ENCODE measurements at places on chromosomes 3 and 15.

GRCh38 chr15:59339252-59339672, 33.4 kb downstream of the MYO1E start:
- no peak for DNase-seq

GRCh38 chr3:190017521-190018288, 103.0 kb downstream of the P3H2 start:
- DNase-seq, result peak; percentile 61

GRCh38 chr3:106114848-106115247, 246.0 kb upstream of the CBLB start:
- DNase-seq, result no peak

DNA sequence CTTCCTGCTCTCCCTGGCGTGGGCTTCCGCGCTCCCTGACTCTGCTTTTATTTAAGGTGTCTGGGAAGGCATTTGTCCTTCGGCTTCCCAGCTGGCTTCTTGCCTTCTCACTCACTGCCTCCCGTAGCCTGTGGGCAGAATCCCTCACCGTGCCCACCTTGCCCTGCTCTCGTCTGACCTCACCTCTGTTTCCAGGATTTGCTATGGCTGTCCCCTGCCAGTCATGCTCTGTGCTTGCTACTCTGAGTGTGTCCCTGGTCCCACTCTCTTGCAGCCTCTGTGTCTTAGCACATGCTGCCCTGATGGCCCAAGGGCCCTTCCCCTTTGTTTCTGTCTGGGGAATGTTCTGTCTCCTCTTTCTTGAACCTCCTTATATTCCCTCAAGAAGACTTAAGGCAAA, 26.2 kb downstream of the LPP start:
- no peak for DNase-seq

GRCh38 chr15:38316311-38316710, 63.7 kb downstream of the SPRED1 start:
- DNase-seq, result no peak

GRCh38 chr15:40823572-40824343, 4.8 kb downstream of the PPP1R14D start:
- DNase-seq, result no peak

DNA sequence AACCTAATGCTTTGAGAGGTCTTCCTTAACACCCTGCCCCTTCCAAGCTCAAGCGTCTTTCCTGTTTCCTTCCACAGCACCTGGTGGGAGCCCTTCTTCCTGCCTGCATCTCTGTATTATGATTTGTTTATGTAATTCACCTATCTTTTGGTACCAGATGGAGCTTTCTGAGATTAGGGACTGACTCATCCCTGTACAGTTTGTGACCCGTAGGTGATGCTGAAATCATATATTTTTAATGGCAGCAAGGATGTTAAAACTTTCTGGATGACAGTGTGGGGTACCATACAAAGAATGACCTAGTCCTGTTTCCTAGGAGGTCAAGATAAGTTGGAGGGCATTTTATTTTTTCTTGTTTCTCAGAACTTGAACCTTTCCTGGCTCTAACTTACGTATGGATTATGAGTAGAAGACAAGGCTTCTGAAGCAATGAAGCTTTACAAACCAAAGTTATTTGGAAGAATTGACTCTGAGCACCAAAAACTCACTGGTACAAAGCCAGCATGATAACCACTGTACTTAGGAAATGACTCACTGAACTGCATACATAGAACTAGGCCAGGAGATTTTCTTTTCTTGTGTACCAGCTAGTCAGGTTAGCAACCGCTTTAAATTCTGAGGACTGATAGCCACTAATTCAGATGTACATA, 46.6 kb downstream of the HHLA2 start:
- no peak for DNase-seq

DNA sequence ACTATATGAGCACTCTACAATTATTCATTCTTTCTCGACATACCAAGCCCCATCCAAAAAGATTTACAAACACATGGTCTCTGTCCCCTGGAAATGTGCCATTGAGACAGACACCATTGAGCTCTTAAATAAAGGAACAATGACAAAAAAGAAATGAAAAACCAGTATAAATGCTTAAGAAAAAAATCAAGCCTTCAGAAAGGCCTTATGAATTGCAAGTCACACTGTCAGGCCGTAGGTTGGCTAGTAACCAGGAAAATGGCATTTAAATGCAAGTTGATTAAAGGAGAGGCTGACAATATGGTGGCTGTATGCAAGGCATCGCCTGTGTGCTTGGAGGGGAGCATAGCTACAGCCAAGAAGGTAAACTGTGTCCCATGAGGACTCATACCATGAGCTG, 49.7 kb downstream of the SRGAP3 start:
- no peak for DNase-seq

DNA sequence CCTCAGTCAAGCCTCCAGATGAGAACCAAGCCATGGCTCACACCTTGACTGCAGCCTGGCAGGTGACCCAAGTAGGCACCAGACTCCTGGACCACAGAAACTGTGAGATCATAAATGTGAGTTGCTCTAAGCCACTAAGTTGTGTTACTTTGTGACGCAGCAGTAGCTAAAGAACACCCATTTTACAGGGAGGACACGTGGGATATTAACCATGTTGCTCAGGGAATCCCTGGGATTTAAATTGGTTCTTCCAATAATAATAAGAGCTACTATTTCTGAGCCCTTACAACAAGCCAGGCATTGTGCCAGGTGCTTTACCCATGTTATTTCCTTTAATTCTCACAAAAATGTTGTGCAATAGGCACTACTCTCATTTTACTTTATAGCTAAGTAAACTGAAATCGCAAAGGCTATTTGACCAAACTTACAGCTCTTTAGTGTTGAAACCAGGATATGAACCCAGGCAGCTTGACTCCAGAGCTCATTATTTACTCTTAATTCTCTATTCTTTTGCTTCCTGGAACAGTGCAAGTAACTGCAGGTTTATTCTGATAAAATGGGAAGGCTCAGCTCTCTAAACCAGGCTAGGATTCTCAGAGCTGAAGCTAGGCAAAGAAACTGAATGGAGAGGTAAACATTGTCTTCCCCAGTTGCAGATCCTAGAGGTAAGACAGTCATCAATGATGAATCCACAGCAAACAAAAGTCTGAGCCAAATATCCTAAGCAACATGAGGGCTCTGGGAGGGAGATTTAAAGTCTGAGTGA, 294.4 kb downstream of the KBTBD8 start:
- no peak for DNase-seq
